Stimulated activated CD8-positive, alpha-beta memory T cell treated with anti-CD3 and anti-CD28 coated beads, Interleukin-4, amount 100 ng/mL, for 1 hour (primary cell): ENCODE measurements at places on chromosomes 3 and 15.

DNA sequence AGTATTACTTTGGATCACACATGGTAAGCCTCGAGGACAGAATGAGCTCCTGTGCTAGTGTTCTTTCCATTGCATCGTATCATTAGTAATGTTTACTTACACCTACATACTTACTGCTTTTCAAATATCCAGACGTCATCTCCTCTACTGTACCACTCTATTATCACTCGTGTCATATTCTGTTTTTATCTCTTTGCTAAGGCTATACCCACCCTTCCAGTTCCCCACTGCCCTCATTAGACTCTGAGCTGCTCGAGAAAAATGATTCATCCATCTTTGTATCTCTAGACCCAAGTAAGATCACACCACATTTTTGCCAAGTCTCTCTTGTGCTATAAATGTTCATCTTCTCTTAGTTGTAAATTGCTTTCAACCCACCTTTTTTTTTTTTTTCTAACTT is 245.7 kb downstream of the TIGIT start:
- no peak for DNase-seq

DNA sequence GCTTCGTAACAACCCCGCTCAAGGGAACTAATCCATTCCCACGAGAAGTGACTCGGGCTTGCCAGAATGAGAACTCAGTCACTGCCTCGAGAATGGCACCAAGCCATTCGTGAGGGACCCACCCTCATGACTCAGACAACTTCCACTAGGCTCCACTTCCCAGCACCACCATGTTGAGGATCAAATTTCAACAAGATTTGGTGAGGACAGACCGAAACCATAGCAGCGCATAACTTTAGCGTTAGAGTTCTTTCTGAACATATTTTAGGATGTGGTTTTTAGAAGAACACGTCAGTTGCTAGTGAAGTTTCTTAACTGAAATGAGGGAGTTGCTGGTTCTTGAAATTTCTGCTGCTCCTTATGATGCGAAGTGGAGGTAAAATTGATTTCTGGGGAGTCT is 13.5 kb downstream of the PTPRG start:
- DNase-seq, result no peak

- DNase-seq, result no peak
Measured at GRCh38 chr3:169818316-169818715, 5.6 kb upstream of the LRRC34 start.

DNA sequence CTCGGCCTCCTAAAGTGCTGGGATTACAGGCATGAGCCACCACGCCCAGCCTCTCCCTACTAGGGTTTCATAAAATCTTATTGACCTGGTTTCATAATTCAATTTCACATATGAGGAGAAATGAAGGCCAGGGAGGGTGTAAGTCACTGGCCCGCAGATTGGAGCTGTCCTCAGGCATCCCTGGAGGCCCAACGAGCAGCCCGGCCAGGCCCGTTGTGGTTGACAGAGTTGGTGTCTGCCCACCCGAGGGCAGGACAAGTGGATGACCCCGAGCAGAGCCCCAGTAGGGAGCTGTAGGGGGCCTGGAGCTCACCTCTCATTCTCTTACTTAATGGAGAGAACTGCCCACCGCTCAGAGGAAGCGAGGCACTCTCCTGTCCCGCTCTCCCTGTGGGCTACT is 78.9 kb downstream of the CPN2 start:
- DNase-seq, result no peak

DNA sequence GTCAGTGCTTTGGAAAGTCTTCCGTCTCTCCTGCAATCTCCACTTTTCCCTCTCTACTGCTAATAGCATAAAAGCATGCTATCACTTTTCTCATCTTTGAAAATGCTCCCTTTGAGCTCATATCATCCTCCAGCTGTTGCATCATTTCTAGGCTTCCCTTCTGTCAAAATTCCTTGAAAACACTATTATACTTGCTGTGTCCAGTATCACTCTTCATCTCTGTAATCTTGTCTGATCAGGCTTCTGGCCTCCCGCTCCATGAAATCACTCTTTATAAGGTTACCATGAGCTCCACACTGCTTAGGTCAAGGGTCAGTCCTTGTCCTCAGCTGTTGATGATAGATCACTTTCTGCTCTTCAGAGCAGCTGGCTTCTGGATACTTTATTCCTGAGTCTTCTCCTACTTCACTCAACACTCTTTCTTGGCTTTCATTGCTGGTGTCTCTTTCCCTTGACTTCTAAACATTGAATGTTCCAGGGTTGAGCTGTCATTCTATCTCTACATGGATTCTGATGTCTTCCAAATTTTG is 50.9 kb upstream of the SPTSSB start:
- DNase-seq, result no peak

GRCh38 chr3:14922863-14923262 is 24.5 kb upstream of the NR2C2 start:
- no peak for DNase-seq

GRCh38 chr3:35744419-35744818 is 105.1 kb downstream of the ARPP21 start:
- no peak for DNase-seq

DNA sequence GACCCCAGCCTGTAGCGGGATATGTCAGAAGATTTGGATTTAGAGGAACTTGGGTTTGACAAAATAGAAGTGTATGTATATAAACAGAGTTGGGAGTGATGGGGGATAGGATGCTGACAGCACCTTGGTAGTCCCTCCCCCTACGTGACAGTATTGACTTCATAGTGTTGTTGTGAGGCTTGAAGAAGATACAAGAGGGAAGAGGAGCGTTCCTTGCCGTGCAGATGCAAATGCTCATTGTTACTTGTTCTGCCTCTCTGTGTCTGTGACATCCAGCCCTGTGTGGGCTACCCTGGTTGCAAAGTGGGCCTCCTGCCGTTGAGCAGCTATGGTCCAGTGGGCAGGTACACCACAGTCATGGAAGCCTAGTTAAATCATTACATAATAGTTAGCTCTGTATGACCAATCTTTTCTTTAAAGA is 45.0 kb downstream of the SMAD3 start:
- DNase-seq, result no peak

DNA sequence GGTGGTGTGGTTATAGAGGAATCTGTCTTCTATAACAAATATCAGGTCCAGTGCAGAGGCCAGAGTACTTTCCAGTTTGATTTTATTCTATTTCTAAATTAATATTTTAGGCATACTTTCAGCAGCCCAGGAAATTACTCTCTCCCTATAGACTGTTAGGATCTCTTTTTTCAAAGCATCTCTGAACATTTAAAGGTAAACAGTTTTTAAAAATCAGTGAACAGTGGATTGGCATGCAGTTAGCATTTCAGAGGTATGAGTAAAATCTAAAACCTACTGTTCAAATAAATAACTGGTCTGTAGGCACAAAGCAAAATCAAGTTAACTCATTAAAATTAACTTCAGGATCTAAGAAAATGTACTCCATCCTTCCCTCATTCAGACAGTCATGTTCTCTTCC is 3.0 kb downstream of the ZBED2 start:
- no peak for DNase-seq

DNA sequence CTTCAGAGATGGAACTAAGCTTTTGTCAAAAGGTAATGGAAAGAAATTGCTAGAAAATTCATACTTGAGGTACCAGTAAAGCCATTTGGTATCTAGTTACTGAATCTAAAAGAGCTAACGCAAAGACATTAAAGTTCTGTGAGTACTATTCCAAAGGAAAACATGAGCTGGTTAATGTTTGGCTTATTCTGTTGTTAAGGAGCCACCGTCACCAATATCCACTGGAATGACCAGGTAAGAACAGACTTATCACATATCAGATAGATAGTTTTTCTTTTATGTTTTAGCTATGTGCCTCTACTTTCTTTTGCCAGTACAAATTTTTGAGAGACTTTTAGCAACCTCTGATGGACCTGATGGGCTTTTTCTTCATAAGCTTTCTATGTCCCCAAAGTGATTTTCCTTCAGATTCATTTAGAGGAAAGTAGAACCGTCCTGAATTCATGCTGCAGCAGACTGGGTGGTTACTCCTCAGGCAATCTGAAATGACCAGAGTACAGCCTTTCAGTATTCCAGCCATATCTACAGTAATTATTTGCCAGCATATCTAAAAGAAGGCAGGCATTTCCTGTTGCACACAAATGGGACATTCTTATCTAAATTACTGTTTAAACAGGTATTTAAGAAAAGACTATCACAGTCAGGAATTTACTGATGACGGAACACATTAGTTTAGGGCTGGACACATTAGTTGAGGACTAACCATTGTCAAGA is 274.1 kb downstream of the MECOM start:
- DNase-seq, result no peak

DNA sequence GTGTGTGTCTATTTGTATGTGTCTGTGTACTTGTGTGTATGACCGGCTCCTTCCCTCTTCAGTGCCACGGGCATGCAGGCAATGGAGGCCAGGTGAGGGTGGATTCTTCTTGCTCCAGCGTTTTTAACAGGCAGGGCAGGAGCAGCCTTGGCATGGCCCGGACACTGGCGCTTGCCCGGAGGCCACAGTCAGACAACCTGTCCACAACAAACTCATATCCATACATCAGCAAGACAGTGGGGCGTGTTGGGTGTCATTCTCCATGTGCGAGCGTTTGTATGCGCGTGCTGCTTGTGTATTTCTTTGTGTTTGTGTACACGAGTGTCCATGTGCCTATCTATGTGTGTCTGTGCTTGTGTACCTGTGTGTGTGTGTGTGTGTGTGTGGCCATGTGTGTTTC is 29.8 kb downstream of the PTH1R start:
- DNase-seq, result no peak

DNA sequence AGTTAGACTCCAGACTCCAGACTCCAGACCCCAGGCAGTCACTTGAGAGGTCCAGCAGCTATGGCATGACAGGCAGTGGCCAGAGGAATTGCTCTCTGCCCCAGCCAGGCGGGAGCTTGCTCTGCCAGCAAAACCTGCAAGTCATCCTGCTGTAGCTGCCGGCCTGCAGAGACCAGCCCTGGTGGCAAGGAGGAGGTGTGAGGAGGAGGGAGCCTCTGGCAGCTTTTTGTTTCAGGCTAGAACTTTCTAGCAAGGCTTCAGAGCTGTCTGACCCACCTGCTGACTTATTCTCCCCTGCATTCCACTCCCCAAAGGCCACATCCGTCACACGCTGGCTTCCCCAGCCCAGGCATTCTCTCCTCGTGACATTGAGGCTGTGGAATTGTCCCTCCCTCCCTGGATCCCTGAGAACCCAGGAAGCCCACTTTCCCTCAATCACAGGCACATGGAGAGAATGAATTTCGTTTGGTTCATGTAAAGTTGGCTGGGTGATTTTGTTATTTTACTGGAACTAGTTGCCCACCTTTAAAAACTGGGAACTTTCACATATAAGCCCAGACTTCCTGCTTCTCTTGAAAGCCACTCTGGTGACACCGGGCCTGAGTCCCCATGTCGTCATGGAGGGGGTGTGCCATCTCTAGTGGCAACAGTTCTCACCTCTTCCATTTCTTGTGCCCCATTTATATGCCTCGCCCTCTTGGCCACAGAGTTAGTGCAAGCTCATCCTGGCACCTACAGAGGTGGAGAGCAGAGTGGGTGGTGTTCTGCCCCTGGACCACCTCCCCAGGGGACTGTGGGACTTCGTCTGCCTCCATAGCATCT is 82.7 kb downstream of the ABHD5 start:
- DNase-seq, result no peak

DNA sequence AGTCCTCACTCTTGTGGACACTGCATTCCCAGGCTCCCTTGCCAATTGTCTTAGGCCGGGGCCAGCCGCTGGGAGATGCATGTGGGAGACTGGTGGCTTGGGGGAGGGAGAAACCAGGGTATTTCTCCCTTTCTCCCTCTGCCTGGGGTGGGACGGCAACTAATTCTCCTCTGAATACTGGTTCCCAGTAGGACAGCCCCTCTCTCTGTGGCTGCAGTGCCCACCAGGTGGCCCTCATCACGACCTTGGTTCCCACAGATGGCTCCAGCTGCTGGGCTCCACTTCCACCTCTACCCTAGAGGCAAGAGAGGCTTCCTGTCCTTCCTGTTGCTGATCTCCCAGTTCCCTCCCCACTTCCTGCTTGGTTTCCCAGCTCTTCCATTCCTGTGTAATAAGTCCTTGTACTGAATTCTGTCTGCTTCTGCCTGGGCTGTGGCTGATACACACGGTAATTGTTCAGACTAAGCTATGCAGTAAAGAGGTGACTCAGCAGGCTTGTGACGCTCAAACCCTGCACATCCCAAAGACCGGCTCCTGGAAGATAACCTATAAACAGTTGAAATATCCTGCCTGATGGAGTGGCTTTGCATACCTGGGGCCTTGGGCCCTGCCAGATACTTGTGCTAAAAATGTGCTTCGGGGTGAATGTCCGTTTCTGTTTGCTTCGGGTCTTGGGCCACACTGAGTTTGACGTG is 20.4 kb upstream of the COPG1 start:
- DNase-seq, result no peak

GRCh38 chr3:32313723-32314473 is 75.4 kb downstream of the CMTM8 start:
- no peak for DNase-seq

GRCh38 chr3:59879031-59879581 is 829.3 kb upstream of the CFAP20DC start:
- DNase-seq, result no peak

- no peak for DNase-seq
Measured at GRCh38 chr3:179168918-179169317, 20.8 kb downstream of the PIK3CA start.

DNA sequence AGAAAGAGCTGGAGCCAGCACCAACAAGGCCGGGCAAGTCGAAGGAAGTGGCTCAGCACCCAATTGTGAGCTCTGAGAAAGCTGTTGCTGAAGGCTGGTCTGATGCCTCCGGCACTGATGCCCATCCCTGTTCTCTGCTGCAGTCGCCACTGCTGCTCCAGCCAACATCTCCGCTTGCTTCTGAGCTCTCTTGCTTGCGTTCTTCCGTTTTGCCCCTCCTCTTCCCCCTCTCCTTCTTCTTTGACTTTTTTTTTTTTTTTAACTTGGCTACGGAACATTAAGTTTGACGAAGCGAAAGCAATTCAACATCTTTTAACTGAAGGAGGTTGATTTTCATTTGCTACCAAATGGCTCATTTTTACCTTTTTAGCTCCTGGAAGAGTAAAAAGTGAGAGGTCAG is 442.9 kb downstream of the MCTP2 start:
- DNase-seq, result no peak

DNA sequence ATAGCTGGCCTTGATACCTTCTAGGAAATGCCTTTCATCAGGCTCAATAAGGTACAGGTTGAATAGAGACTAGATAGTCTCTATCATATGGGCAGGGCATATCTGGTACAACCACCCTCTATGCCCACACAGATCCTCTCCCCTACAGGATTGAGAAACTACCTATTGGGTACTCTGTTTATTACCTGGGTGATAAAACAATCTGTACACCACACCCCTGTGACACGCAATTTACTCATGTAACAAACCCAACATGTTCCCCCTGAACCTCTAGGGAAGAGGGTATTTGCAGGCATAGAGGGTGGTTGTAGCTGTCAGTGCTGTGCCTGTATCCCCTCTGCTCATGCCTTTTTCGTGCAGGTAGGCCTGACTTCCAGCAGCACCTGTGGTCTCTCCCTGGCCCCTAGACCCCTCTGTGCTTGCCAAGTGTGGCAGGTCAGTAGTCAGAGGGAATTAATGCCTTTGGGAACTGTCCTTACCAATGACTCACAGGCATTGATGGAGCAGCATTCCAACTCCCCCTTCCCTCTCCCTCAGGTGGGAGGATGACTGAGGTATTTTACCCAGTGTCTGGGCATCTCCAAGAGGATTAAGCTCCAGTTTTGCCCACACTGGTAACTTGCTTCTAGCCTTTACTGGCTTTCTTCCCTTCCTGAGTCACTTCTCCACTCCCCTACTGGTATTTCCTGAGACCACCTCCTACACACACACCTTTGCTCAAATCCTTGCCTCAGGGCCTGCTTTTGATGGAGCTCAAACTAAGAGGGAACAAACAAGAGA is 18.3 kb downstream of the CLSTN2 start:
- no peak for DNase-seq
